Occipital lobe (tissue), 3 donors: ENCODE measurements at places on chromosomes 4 and X. TPM values are rescaled to one million over a fixed set of nuclear protein-coding genes. Genes with fewer than 3 reads are reported as not detected.

The GAGE2A gene
- not detected for total RNA-seq

The GRID2 gene
- total RNA-seq = 21.8 TPM

The MTMR8 gene
- total RNA-seq = 3.6 TPM

The APBB2 gene
- 78.5 TPM for total RNA-seq

The TXK gene
- 3.1 TPM for total RNA-seq
